Osteoblast (primary cell): ENCODE measurements at places on chromosomes 12 and 14. TPM values are rescaled to one million over a fixed set of nuclear protein-coding genes. Genes with fewer than 3 reads are reported as not detected.

Gene RHOJ
- 3.8 and 4.3 TPM in 2 replicates for total RNA-seq

Gene FKBP11
- 24.8 and 31.8 TPM in 2 replicates for total RNA-seq

- DNase-seq: peak; percentile 27
These were observed 52.7 kb downstream of the CCDC85C start for GRCh38 chr14:99551034-99551922.

DNA sequence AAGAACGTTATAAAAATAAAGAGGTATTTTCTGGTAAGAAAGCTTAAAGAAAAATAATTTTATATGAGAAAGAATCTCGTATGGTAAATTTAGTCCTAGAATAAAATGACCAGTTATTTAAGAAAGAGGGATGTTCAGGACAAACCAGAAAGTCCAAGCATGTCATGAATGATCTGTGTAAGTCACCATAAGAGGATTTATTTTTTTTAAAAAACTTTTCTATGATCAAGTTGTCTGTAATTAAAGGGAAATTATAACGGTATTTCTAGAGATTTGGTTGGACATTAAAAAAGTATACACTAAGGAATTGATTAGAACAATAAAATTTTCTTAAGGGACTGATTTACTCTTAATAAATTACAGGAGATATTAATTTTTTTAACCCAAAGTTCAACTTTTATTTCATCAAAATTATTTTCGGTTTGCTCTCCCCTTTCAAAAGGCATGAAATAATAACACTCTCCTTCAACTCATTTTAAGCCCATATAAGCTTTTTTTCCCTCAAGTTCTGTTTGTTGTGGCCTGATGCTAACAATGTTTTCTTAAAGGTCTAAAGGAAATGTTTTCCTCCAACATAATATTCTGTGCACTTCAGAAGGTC lies 49.9 kb upstream of the CPSF6 start:
- no peak for DNase-seq

Gene STAC3
- 0.36 and 0.59 TPM in 2 replicates for total RNA-seq

Gene RACGAP1
- 12.7 and 16.5 TPM in 2 replicates for total RNA-seq

Gene PROX2
- not detected in 2 replicates for total RNA-seq

DNA sequence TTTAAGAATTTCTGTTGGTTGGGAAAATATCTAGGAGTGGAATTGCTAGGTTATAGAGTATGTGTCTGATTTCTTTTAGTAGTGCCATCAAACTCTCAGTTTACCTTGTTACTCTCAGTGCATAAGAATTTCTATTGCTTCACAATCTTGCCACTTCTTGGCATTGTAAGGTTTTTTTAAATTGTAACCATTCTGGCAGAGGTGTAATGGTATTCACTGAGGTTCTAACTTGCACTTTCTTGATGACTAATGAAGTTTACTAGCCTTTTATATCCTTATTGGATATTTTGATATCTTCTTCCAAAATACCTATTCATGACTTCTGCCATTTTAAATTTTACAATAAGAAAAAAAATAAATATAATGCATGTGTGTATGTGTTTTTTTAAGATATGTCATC lies 478.0 kb downstream of the NAV3 start:
- DNase-seq: no peak

Gene TDP1
- 11.2 and 16.2 TPM in 2 replicates for total RNA-seq

GRCh38 chr12:94545935-94546771 lies 86.5 kb upstream of the CEP83 start:
- DNase-seq: peak; percentile 88

DNA sequence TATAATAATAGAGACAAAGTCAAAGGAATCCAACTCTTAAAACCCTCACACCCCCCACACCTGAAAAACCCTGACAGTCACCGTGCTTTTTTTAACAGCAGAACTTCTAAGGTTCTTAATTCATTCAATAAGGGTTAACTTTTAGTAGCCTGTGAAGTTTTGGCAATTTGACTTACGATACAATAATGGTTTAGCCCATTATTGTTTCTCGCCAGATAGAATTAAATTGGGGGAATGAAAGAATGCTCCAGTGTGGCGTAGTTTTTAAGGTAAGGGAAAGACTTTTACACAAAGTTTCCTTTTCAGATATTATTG lies 604 bp upstream of the MAGOHB start:
- no peak for DNase-seq

GRCh38 chr12:23694920-23695319 lies 254.6 kb downstream of the SOX5 start:
- DNase-seq: no peak

- DNase-seq: no peak
These were observed 23.8 kb upstream of the SMCO2 start for GRCh38 chr12:27422697-27423096.

Gene CCDC184
- under 0.01 TPM in 1 of 2 replicates, not detected in the other for total RNA-seq

GRCh38 chr12:22625762-22626294 lies 857 bp downstream of the ETNK1 start:
- DNase-seq: peak; percentile 21

Gene NAV3
- 84.7 and 107 TPM in 2 replicates for total RNA-seq

- DNase-seq: peak; percentile 97
These were observed 717 bp downstream of the ORAI1 start for GRCh38 chr12:121626853-121627640.

GRCh38 chr14:53316504-53316903 lies 163.4 kb upstream of the DDHD1 start:
- DNase-seq: no peak

DNA sequence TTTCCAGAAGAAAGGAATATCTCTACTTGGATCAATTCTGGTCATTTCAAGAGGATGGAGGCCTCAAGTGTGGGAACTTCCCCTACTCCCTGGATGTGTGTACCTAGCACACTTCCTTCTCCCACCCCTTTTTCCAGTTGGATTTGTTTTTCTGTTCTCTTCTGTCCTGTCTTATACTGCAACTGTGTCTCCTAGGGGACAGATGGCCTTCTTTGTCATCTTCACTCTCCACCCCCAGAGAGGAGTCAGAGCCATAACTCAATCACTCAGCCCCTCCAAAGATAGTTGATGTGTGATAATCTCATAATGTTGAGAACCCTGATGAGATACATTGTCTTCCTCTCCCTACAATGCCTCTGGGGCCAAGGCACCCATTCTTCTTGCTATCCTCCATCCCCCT lies 2.1 kb upstream of the DTX3 start:
- DNase-seq: no peak

DNA sequence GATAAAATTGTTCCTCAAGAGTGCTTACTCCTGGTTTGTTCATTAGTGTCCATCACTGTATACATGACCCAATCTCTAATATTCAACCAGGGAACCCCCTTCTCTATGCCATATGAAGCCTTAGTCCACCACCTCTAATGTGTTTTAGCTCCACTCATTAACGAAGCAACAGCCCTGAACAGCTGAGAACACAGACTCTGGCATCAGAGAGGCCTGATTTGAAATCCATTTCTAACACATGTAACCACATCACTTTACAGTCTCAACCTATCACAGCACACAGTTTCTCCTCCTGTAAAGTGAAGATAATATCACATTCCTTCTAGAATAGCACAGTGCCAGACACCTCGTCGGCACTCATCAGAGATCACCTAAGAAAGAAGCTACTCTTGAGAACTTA lies 64.3 kb downstream of the C2CD5 start:
- no peak for DNase-seq

- peak; percentile 99 for DNase-seq
These were observed 8.4 kb upstream of the INF2 start for GRCh38 chr14:104680806-104681688.

Gene KRT74
- not detected in 2 replicates for total RNA-seq

DNA sequence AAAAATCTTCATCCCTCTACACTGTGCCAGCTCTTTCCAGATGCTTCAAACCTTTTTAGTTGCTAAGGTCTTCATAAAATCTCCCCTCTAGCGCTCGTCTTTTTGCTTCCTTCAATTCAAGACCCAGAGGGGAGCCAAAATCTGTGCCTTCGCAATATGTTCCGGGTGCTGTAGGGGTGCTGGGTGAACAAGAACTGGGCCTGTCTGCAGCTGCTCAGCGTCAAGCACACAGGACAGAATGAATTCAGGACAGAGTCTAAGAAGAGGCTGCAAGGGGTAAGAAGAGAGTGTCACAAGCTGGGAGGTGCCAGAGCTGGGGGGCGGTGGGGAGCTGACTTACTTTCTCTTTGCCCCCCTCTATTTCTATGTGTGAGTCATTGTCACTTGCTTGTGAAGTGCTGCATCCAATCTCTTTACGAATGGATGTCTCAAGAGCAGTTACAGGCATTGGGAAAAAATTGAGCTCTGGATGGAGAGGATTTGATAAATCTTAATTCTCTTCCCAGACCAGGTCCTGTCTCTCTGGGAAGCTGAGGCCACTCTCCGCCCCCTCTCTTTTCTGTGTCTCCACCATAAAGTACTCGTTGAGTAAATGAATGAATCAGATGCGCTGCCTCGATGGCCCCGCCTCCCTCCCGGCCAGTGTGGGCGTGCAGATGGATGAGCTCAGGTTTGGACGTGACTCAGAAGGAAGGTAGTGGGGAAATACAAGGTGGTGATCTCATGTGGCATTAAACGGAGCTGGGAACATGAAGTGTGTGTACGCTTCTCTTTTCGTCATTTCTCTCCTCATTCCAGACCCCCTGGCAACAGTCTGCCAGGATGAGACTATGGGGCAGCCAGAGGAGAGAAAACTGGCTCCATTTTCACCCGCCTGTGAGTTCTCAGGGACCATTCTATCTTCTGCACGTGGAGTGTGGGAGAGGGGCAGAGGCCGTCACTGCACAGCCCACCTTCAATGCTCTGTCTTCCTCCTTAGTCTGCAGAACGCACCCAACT lies 91.3 kb downstream of the TSPAN9 start:
- DNase-seq: peak; percentile 97

DNA sequence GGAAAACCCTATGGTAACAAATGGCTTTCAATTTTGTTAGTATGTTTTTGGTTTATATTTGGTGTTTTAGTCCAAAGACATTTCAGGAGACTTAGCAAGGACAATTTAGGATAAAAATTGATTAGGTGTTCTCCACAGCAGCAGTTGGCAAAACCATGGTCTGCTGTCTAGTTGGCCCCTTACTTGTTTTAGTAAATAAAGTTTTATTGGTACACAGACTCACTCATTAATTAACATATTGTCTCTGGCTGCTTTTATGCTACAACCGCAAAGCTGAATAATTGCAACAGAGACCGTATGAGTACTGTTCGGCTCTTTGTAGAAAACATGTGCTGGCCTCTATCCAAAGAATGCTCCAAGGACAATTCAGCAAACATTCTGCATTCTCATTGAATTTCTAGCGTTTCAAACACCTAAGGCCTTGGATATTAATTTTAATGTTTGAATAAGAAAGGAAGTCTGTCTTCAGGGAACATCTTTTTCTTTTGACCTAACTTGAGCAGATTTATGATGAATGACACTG lies 77.7 kb downstream of the CCDC92 start:
- DNase-seq: no peak

Gene OTX2
- not detected in 2 replicates for total RNA-seq

Gene INHBC
- total RNA-seq: not detected in 2 replicates

DNA sequence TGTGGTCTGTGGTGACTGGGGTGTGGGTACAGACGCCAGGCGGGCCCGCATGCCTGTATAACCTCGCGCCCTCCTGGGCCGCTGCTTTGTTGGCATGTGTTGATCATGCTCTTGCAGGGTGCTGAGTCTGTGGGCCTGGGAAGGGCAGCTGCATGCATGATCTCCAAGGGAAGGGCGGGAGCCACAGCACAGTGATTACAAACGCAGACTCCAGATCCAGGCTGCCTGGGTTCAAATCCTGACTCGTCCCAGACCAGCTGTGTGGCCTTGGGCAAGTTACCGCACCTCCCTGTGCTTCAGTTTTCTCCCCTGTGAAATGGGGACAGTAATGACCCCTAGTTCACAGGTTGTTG lies 24.0 kb downstream of the ADGRD1 start:
- DNase-seq: no peak

DNA sequence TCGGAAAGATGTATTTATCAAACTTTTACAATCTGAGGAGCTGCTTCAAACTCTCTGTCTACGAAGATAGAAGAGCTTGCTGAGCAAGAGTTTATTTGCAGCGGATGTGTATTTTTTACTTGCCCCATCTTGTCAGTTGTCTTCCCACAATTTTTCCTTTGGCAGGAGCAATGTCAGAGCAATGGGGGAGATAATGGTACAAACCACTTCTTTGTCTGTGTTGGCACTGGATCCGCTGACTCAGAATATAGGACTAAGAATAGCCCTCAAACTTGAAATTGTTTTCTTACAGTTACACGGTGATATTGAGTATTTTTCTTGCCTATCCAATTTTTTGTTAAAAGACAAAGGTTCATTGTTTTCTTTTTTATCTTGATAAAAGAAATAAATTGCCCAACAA lies 27.6 kb downstream of the HELB start:
- DNase-seq: peak; percentile 90

Gene GPR84
- 0.36 TPM in 1 of 2 replicates, not detected in the other for total RNA-seq

- DNase-seq: peak; percentile 51
These were observed 53.1 kb upstream of the CCDC175 start for GRCh38 chr14:59629444-59630287.

DNA sequence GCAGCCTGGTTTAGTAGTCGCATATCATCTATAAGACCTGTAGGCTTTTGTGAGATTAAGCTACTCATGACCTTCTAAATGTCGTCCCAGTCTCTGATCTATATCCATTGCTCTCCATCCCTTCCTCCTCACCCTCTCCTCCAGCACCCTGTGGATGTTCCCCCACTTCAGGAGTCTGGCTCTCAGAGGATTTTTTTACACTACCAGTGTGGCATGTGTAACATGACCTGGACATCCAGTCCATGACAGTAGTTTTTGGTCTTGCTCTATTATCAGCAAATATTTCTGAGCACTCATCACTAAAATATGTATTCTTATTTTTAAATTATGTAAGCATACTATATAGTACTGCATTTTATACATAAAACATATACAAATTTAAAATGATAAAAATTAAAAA lies 142.1 kb downstream of the DYRK2 start:
- no peak for DNase-seq
